ENCODE measurements at places on chromosomes 1 and 21. TPM values are rescaled to one million over a fixed set of nuclear protein-coding genes. Genes with fewer than 3 reads are reported as not detected.
A peak's percentile ranks its signal among the peaks of the same experiment; 100 is the strongest.

Gene NLRP3
- total RNA-seq = 0.40 TPM

DNA sequence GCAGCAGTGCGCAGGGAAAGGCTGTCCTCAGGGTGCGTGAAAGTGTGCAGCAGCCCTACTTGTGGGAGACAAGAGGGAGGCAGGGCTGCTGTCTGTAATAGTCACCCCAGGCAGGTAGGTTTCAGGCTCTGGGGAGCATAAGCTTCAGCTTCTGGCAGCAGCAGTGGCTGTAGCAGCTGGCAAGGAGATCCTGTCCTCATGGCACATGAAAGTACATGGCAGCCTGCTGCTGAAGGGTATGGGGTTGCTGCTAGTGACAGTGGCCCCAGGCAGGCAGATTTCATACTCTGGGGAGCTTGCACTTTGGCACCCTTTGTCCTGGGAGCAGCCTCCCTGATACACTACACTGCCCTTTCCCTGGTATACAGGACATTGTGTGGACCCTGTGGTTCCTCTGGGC, 26.3 kb downstream of the KIAA0319L start:
- no peak for DNase-seq
- no peaks in the 10 kb centered on the region for H3K27me3 ChIP-seq
- no peak overlapping the region for H3K27ac ChIP-seq
- no peaks in the 10 kb centered on the region for H3K4me1 ChIP-seq
- H3K36me3 ChIP-seq = peaks cover 24% of the 10 kb centered on the region

GRCh38 chr21:36572039-36572438, 92.1 kb upstream of the CLDN14 start:
- H3K36me3 ChIP-seq = no peaks in the 10 kb centered on the region
- H3K27me3 ChIP-seq = no peaks in the 10 kb centered on the region
- no peak for DNase-seq
- H3K4me1 ChIP-seq = no peaks in the 10 kb centered on the region
- no peak overlapping the region for H3K4me3 ChIP-seq
- H3K27ac ChIP-seq = no peak overlapping the region

Gene PRAMEF12
- not detected for total RNA-seq

- H3K4me3 ChIP-seq = no peak overlapping the region
- no peak for DNase-seq
- no peak overlapping the region for H3K27ac ChIP-seq
- H3K4me1 ChIP-seq = peaks cover 8% of the 10 kb centered on the region
Measured at GRCh38 chr1:235401251-235401650, 34.0 kb downstream of the TBCE start.

DNA sequence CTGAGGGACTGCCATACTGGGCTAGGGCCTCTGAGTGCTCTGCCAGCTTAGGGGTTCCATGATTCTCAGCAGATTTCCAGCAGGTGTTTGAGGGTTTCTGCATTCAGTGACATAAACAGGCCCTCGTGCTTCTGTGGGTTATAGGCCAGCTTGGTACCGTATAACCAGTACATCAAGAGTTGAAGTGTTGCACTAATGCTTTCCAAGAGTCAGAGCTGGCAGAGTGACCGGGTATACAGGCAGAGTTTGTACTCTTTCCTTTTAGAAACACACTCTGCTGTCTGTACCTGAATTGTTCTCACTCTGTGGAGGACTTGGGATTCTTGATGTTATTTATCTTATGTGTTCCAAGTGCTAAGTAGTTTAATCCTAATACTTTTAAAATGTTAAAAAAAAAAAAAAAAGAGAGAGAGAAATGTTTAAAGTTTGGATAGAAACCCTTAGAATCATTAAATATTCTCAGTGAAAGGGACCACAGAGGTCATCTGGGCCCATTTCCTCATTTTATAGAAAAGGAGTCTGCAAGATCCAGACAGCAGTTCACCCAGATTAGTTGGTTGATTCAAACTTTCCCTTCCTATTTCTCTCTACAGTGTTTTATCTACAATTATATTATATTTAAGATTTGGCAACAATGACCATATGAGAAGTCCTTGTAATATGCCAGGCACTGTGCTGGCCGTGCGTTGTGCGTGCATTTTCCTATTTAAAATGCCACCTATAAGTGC, 325.8 kb downstream of the KIF26B start:
- no peak overlapping the region for H3K4me3 ChIP-seq
- no peak overlapping the region for H3K27ac ChIP-seq
- no peak for DNase-seq
- H3K4me1 ChIP-seq = no peaks in the 10 kb centered on the region

Gene RNU1-3
- under 0.01 TPM for total RNA-seq

GRCh38 chr1:230174471-230175162, 107.6 kb downstream of the GALNT2 start:
- peaks cover 18% of the 10 kb centered on the region for H3K36me3 ChIP-seq
- no peak overlapping the region for H3K4me3 ChIP-seq
- H3K27me3 ChIP-seq = no peaks in the 10 kb centered on the region
- H3K4me1 ChIP-seq = peaks cover 29% of the 10 kb centered on the region
- no peak for DNase-seq
- H3K27ac ChIP-seq = no peak overlapping the region

GRCh38 chr1:150268340-150268704, 494 bp downstream of the APH1A start:
- H3K4me3 ChIP-seq = peak overlapping the region; percentile 97
- H3K4me1 ChIP-seq = peaks cover 18% of the 10 kb centered on the region
- DNase-seq = peak; percentile 30
- no peaks in the 10 kb centered on the region for H3K27me3 ChIP-seq
- H3K27ac ChIP-seq = peak overlapping the region; percentile 65

GRCh38 chr1:203322500-203323179, 17.3 kb downstream of the BTG2 start:
- H3K4me3 ChIP-seq = no peak overlapping the region
- H3K27ac ChIP-seq = no peak overlapping the region
- no peak for DNase-seq
- no peaks in the 10 kb centered on the region for H3K36me3 ChIP-seq

Gene HHIPL2
- 1.2 TPM for total RNA-seq

DNA sequence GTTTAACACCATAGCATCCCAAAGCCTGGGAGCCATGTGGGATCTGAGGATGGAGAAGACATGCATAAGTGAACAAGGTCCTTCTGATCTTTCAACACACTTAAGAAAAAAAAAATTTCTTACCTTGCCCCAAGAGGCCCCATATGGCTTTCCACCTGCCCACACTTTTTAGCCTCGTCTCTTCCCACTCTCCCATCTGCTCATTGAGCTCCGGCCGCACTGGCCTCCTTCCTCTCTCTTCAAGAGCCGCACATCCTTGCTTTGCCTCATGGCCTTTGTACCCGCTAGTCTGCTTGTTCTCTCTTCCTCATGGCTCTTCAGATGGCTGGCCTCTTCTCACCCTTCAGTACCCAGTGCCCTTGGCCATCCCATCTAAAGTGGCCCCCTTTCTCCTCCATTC, 70.2 kb upstream of the PDE4B start:
- 0 out of 2 replicates have a peak, but pooled peaks cover 3% of the 10 kb centered on the region for H3K27me3 ChIP-seq
- no peaks in the 10 kb centered on the region for H3K36me3 ChIP-seq
- peaks cover 8% of the 10 kb centered on the region for H3K4me1 ChIP-seq

- peaks cover 11% of the 10 kb centered on the region for H3K4me1 ChIP-seq
- no peak overlapping the region for H3K27ac ChIP-seq
- DNase-seq = no peak
- no peaks in the 10 kb centered on the region for H3K36me3 ChIP-seq
- no peak overlapping the region for H3K4me3 ChIP-seq
- no peaks in the 10 kb centered on the region for H3K27me3 ChIP-seq
Measured at GRCh38 chr1:32998997-32999396, 34.4 kb upstream of the RNF19B start.

DNA sequence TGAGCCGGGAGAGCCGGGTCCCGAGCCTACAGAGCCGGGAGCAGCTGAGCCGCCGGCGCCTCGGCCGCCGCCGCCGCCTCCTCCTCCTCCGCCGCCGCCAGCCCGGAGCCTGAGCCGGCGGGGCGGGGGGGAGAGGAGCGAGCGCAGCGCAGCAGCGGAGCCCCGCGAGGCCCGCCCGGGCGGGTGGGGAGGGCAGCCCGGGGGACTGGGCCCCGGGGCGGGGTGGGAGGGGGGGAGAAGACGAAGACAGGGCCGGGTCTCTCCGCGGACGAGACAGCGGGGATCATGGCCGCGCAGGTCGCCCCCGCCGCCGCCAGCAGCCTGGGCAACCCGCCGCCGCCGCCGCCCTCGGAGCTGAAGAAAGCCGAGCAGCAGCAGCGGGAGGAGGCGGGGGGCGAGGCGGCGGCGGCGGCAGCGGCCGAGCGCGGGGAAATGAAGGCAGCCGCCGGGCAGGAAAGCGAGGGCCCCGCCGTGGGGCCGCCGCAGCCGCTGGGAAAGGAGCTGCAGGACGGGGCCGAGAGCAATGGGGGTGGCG, 371 bp downstream of the ARID1A start:
- no peaks in the 10 kb centered on the region for H3K36me3 ChIP-seq
- no peak for DNase-seq
- no peaks in the 10 kb centered on the region for H3K27me3 ChIP-seq
- peak overlapping the region; percentile 81 for H3K27ac ChIP-seq
- H3K4me1 ChIP-seq = peaks cover 56% of the 10 kb centered on the region

Gene SH2D5
- total RNA-seq = 11.2 TPM

Gene SLAMF9
- total RNA-seq = 8.7 TPM

DNA sequence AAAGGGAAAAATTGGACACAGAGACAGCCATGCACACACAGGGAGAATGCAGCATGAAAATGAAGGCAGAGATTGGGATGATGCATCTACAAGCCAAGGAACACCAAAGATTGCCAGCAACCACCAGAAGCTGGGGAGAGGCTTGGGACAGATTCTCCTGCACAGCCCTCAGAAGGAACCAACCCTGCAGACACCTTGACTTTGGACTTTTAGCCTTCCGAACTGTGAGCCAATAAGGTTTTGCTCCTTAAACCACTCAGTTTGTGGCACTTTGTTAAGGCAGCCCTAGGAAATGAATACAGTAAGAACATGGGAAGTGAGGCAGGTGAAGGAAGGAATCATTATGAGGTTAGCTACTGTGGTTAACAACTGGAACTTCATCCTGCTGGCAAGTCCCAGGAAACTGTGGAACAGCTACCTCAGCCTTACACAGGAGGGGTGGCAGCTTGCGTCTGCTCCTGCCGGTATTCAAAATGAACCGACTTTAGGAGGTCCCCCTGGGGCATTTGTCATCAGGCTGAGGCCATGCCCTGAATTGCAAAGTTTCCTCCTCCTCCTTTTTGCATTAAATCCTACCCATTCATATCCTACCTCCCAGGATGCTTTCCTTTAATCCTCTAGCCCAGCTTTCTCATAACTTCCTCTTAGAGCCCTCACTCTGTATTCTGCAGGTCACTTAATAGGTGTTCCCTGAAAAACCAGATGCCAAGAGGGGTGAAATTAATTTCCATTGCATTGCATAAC, 15.4 kb downstream of the CD247 start:
- no peak overlapping the region for H3K27ac ChIP-seq
- H3K4me1 ChIP-seq = no peaks in the 10 kb centered on the region
- H3K27me3 ChIP-seq = peaks cover 62% of the 10 kb centered on the region
- no peaks in the 10 kb centered on the region for H3K36me3 ChIP-seq
- no peak for DNase-seq

- DNase-seq = peak; percentile 19
- no peaks in the 10 kb centered on the region for H3K4me1 ChIP-seq
- H3K4me3 ChIP-seq = no peak overlapping the region
Measured at GRCh38 chr1:118081387-118081786, 103.6 kb downstream of the SPAG17 start.

DNA sequence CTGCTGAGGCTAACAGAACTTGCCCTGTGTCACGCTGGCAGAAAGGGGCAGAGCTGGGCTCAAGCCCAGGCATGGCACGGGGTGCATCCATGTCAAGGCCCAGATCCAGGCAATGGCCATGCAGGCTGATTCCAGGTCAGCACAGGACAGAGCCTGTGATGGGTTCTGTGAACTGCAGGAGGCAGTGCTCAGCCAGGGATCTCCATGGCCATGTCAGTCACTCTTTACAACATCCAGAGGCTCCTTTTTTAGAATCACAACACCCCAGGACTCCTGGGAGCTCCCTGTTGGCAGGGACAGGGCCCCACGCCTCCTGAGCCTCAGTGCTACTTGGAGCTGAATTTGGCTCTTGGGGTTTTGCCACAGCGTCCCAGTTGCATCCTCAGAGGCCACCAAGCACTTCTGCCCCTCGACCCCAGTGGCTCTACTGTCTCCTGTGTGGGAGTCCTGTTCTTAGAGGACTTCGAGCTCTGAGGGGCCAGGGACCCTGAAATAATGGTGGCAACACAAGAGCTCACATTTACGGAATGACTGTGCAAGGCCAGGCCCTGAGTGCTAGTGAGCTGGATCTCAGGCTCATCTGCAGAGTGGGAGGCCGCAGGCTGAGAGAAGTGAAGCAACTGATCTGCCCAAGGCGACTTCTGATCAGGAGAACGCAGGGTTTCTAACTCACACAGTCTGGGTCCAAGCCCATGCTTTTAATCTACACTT, 211.5 kb downstream of the TRABD2B start:
- no peak overlapping the region for H3K27ac ChIP-seq
- DNase-seq = peak; percentile 22
- H3K4me1 ChIP-seq = peaks cover 16% of the 10 kb centered on the region
- no peak overlapping the region for H3K4me3 ChIP-seq

Gene LY9
- total RNA-seq = not detected

GRCh38 chr1:231606712-231607111, 19.9 kb upstream of the DISC1 start:
- H3K4me1 ChIP-seq = peaks cover 24% of the 10 kb centered on the region
- H3K36me3 ChIP-seq = no peaks in the 10 kb centered on the region
- no peak overlapping the region for H3K4me3 ChIP-seq
- DNase-seq = peak; percentile 88

DNA sequence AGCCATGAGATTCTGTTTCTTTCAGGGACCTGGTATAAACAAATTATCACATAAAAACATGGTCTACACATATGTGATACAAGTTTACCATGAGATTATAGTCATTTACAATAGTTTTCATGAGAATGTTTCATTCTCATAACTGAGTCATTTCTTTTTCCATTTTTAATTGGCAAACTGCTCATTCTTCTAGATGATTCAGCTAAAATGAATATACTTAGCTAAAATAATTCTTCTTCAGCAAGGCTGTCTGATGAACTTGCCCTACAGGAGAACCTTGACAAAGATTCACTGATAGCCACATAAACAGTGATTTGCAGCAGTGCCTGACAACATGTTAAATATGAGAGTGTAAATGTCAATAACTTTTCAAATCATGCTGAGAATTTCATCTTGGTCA, 253.2 kb downstream of the FMN2 start:
- 0 out of 2 replicates have a peak overlapping the region, but pooled peaks have one; percentile 10 for H3K27ac ChIP-seq
- no peak overlapping the region for H3K4me3 ChIP-seq
- H3K27me3 ChIP-seq = no peaks in the 10 kb centered on the region
- peak; percentile 48 for DNase-seq
- peaks cover 14% of the 10 kb centered on the region for H3K4me1 ChIP-seq
